ENCODE measurements at places on chromosomes 16 and 17.
A peak's percentile ranks its signal among the peaks of the same experiment; 100 is the strongest.

DNA sequence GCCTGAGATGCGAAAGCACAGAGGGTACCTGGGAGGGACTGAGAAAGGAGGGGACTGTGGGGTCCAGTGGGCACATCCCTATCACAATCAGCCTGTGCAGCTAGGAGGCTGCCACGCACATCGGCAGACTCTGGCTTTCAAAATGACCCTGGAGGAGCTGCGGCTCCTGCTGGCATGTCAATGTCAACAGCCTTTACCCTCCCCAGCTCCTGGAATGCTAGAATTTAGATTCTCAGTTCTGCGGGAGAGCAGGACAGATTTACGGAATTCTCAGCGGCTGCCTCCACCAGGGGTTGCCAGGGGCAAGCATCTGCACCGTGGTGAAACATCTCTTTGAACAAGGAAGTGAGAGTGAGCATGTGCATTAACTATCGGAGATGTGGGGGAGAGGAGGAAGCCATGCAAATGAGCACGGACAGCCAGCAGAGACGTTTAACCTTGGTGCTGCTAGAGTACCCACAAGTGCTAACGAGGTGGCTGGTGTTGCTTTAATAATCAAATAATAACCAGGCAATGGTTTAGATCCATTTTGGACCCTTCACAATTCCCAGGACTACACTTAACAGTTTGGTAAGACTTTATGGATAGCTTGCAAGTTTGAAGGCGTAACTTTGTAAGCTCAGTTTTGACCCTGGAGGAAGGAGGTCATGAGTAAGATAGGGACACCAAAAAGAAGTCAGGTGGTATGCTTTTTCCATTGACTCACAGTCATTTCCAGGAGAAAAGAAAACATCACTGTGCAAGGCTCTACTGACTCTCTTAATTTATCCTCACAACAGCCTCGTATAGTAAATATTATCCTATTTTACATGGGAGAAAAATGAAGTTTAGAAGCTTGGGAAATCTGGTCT, 54.1 kb downstream of the XYLT1 start:
- peak; percentile 58 for DNase-seq

- no peak for DNase-seq
Measured at GRCh38 chr17:67210915-67211314, 34.1 kb downstream of the HELZ start.

DNA sequence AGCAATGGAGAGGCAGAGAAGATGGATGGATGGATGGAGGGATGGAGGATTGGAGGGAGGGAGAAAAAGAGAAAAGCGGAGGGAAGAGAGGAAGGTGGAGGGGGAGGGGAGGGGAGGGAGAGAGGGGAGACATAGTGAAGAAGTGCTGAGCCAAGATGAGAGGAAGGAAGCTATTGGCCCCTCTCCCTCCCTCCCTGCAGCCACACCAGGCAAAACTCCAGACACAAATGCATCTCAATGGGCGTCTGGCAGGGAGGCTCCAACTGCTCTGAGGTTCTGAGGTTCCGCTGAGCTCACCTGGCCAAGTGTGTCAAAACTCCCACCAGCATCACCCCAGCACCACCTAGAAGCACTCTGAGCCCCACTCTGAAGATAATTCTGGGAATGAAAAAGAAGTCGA, 26.9 kb upstream of the PHB1 start:
- DNase-seq: no peak

DNA sequence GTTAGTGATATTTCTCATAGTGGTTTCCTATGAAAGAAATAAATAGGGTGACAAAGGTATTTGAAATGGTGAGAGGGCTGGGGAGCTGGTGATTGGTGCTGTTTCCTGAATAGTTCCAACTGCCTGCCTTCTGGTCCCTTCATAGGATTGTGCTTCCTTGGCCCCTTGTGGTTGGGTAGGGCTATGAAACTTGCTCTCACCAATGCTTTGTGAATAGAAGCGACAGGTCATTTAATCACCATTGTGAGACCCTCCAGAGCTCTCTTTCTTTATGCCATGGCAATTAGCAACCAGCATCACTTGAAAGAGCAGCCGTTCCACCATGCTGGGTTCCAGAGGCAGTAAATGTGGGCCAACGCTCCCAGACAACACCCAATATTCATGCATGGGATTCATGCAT, 23.7 kb upstream of the WWOX start:
- DNase-seq: no peak

DNA sequence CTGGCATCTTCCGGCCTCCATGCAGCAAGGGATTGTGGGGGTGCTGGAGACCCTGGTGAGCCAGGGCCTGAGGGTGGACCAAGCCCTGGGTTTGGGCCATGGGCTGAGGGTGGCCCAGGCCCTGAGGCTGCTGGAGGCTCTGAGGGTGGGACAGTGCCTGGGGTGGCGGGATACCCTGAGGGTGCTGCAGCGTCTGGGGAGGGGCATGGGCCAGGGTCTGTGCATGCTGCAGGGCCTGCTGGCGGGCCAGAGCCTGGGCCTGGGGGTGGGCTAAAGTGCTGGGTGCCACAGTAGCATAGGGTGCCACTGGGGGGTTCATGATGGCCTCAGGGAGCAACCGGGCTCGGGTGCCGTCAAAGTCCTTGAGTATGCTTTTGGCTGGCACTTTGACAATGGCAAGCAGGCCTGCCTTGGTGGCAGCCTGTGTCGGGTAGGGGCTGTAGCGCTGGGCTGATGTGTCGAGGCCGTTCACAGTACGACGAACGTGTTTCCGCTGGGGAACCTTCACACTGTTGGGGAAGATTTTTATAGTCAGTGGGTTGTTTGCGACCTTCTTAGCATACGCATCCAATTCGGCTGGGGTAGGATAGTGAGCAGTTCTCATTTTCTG, 15.6 kb downstream of the TRAF4 start:
- no peak for DNase-seq

DNA sequence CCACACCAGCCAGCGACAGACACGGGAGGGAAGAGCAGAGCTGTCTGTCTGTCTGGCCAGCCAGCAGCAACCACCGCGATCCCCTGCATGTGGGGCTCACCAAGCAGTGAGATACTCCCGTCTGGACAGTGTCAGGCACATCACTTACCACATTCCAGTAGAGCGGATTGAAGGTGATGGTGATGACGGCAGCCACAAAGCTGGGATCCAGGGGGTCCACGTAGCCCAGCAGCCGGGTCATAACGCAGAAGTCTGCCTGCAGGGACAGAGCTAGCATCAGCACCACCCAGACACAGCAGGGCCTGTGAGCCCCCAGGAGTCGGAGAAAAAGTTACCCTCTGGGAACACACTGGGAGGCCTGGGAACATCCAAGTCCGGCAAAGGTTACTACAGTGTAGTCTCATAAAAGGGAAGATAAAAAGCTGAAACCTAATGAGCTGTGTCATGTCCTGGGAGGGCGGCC, 14.7 kb downstream of the PEMT start:
- DNase-seq: no peak

DNA sequence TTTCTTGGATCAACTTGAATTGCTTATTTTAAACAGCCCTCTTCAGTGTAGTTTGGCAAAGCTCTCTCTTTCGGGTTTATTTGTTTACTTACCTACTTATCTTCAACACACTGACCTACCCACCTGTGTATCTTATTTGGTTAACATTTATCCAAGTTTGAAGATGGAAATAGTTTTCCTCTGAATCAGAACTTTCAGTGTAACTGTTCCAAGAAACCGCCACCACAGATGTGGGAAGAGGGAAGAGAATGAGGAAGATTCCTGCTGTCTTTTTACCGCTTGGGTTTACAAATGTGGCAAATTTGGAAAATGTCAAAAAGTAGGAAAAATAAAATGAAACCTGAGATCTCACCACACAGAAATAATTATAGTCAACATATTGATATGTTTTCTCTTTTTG, 115.8 kb downstream of the MSI2 start:
- DNase-seq: no peak

DNA sequence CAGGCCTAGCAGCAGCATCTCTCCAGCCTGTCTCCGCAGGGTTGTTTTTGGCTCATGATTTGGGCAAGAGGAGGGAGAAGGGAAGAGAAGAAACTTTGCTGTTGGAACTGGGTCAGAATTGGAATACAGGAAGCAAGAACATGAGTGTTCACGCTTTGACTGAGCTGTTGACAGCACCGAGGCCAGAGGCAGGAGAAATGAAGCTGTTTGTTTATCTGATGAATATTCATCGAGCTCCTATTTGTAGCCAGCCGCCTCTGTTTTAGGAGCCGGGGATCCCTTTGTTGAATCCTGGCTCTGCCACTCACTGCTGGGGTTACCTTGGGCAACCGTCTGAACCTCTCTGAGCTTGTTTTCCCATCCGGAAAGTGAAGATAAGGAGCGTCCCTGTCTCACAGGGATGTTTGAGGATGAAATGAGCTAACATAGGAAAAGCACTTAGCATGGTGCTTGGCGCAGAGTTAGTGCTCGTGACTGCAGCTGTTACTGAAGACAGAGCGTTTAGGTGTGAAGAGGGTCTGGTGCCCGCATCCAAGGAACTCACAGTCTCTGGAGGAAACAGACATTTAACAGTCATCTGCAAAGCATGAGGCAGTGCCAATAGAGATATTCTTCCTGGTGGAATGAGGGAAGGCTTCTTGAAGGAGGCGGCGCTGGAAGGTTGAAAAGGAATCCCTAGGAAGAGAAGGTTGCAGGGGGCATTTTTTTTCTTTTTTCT, 29.2 kb downstream of the RAP1GAP2 start:
- no peak for DNase-seq

- peak; percentile 84 for DNase-seq
Measured at GRCh38 chr17:79393358-79394052, 217.3 kb downstream of the RBFOX3 start.

DNA sequence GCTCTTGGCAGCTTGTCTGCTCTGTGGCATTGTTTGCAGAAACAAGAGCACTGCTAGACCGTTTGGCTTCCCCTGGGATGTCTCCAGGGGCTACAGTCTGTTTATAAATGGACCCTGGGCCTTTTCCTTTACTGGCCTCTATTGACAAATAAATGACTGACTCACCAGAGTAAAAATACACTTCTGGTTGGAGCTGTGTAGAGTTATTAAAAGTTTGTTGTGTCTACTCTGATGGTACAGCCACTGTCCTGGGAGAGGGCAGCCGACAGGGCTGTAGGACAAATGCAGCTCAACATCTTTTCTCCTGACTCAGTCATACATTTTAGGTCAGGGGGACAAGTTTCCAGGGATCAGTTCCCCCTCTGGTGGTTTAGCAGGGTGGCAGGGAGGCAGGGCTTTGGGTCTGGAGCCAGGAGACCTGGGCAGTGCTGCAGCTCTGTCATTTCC, 30.0 kb downstream of the FOXL1 start:
- no peak for DNase-seq

GRCh38 chr17:4735876-4736651, 3.6 kb upstream of the ZMYND15 start:
- no peak for DNase-seq

DNA sequence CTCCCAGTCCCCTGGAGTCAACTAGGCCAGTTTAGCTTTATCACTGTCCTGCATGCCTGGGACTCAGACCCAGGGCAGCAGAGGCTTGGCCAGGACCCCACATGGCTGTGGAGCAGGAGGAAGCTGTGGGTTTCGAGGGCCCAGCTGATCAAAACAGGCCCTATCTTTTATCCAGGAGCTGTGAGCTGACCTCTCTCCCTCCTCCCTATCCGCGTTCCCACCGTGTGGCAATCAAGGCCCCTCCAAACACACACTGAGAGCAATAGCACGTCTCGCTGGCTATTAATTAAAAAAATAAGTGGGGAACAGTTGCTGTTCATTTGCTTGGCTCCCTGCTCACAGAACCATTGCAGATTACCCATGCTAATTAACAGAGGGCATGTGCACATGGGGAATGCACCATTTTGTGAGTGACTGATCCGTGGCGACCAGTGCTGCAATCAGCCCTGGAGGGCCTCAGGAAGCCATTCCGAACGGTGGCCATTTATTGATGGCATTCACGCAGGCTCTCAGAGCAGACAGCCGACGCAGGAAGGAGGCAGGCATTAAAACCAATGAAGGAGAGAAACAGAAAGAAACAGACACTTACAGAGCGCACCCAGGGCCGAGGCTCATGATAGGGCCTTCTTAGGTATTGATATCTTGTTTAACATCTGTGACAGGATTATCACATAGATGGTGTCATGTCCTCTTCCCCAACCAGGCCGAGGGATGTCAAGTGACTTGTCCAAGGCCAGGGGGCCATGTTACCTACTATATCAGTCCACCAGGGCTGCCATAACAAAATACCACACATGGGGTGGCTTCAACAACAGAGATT, 157.1 kb downstream of the KATNIP start:
- no peak for DNase-seq
